ENCODE measurements at places on chromosomes 2 and 18.

- H3K36me3 ChIP-seq, result no peaks in the 10 kb centered on the region
- no peaks in the 10 kb centered on the region for H3K4me1 ChIP-seq
- H3K4me3 ChIP-seq, result no peak overlapping the region
- DNase-seq, result no peak
- H3K27me3 ChIP-seq, result no peaks in the 10 kb centered on the region
Observed at GRCh38 chr2:109372614-109373013, 241.2 kb downstream of the SEPTIN10 start.

DNA sequence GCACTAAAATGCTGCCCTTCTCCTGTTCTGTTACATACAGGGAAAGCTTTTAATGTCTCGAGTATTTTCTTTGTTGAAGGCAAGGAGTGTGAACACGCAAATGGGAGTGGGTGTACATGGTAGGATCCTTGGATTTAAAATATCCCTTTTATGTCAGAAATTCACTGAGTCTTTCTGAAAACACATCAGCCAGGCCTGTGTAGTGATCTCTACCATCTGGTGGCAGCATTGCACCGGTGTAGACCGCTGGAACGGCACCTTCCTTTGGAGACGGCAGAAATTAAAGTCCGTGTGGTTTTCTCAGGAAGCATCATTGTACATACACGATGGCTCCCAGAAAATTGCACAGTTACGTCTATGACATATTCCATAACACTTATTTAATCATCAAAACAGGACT is 515.8 kb downstream of the GALR1 start:
- no peak overlapping the region for H3K27ac ChIP-seq
- no peaks in the 10 kb centered on the region for H3K36me3 ChIP-seq
- H3K4me1 ChIP-seq, result no peaks in the 10 kb centered on the region
- no peak for DNase-seq
- H3K4me3 ChIP-seq, result no peak overlapping the region

DNA sequence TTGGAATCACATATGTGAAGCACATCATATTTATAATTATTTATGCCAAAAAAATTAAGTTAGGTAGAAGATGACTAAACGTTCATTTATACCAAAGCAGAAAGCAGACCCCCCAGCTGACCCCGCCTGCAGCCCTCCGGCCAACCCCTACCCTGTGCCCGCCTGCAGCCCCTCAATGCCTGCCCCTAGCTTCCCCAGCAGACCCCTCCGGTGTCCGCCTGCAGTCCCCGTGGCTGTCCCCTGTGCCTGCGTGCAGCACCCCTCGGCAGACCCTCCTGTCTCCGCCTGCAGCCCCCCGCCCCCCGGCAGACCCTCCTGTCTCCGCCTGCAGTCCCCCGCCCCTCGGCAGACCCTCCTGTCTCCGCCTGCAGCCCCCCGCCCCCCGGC is 136.2 kb downstream of the NFATC1 start:
- no peaks in the 10 kb centered on the region for H3K4me1 ChIP-seq
- H3K27ac ChIP-seq, result no peak overlapping the region
- no peak overlapping the region for H3K4me3 ChIP-seq
- peak; percentile 19 for DNase-seq
- no peaks in the 10 kb centered on the region for H3K36me3 ChIP-seq

GRCh38 chr2:168910330-168910729 is 9.2 kb downstream of the G6PC2 start:
- H3K36me3 ChIP-seq, result no peaks in the 10 kb centered on the region
- peaks cover 2% of the 10 kb centered on the region for H3K4me1 ChIP-seq
- no peak for DNase-seq
- no peaks in the 10 kb centered on the region for H3K27me3 ChIP-seq
- no peak overlapping the region for H3K27ac ChIP-seq

DNA sequence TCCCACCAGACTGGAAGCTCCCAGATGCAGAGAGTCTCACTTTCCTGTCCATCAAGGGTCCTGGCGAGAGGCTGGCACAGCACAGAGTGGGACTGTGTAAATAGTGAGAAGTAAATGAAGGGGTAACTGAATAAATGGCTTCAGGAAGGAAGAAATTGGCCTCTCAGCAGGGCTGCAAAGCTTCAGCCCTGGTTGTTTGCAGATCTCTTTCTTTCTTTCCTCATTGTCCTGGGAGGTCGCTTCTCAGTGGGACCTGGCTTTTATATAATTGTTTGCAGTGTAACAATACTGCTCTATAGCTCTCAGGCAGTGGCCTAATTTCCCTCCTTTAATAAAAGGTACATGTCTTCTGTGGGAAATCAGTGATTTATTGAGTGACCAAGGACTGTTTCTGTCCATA is 74.9 kb upstream of the GPR45 start:
- H3K27me3 ChIP-seq, result no peaks in the 10 kb centered on the region
- DNase-seq, result no peak
- no peak overlapping the region for H3K27ac ChIP-seq
- no peak overlapping the region for H3K4me3 ChIP-seq
- no peaks in the 10 kb centered on the region for H3K4me1 ChIP-seq

DNA sequence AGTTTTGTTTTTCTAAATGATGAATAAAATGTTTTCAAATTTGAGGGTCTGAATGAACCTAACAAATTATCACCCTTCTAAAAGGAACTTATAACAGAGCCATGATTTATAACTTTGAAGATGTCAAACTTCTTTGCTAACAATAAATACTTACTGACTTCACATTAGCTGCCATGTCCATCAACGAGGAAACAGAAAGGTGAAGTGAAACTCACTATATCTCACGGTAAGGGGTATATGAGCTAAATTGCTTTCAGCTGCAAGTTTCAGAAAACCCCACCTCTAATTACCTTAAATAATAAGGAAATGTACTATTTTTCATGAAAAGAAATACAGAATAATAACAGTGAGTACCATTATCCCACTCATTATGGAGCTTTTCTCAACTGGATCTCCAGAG is 350.8 kb upstream of the NT5C1B start:
- no peak overlapping the region for H3K4me3 ChIP-seq
- DNase-seq, result no peak
- no peak overlapping the region for H3K27ac ChIP-seq

GRCh38 chr2:238127165-238128060 is 11.1 kb upstream of the KLHL30 start:
- H3K4me1 ChIP-seq, result peaks cover 6% of the 10 kb centered on the region
- H3K4me3 ChIP-seq, result no peak overlapping the region
- no peaks in the 10 kb centered on the region for H3K27me3 ChIP-seq
- H3K36me3 ChIP-seq, result no peaks in the 10 kb centered on the region

- no peak overlapping the region for H3K27ac ChIP-seq
- H3K27me3 ChIP-seq, result no peaks in the 10 kb centered on the region
- DNase-seq, result no peak
- no peak overlapping the region for H3K4me3 ChIP-seq
- H3K36me3 ChIP-seq, result no peaks in the 10 kb centered on the region
Observed at GRCh38 chr2:37080266-37080665, 3.9 kb downstream of the HEATR5B start.

DNA sequence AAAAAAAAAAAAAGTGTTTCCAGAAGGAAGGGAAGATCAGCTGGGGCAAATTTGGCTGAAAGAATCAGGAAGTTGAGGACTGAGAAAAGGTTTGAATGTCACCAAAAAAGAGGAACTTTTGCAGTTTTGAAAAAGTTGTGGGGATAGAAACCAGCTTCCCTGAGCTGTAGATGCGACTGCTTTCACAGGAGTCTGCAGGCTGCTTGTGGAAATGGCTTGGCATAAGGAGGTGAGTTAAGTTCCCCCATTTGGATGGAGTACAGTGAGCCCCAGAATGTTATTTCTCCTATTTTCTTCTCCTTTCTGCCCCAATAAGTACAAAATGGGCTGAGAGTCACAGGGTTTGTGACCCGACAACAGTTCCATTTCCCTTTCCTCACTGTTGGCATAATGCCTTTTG is 16.5 kb upstream of the ME2 start:
- H3K36me3 ChIP-seq, result no peaks in the 10 kb centered on the region
- no peak overlapping the region for H3K4me3 ChIP-seq
- H3K27ac ChIP-seq, result no peak overlapping the region
- H3K27me3 ChIP-seq, result no peaks in the 10 kb centered on the region

DNA sequence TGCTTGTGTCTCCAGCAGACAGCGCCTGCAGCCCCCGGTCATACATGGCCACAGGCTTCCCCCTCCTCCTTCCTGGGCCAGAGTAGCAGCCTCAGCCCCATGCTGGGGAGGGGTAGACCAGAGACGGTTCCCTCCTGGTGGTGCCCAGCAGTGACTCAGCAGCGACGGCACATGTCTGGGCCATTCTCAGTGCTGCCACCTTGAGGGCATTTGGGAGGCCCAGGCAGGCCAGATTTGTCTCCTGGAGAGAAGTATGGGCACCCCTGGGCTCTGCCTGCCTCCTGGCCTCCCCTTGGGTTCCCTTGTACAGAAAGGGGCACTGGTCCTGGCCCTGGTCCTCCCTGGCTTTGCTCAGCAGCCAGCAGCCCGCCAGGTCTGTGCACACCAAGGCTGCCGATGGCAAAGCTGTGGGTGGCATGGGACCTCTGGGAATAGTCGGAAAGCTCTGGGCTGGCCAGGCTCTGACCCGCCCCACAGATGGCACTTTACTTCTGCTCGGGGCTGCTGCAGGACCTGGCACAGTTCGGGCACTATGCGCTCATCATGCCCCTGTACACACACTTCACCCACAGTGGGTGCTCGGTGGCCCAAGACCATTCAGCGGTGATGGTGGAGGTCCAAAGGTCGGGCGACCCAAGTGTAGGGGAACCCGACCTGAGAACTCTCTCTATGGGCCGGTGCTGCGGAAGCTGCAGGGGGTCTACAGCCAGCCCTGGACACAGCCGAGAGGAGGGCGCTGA is 11.4 kb upstream of the ALPI start:
- H3K4me1 ChIP-seq, result peaks cover 3% of the 10 kb centered on the region
- no peaks in the 10 kb centered on the region for H3K27me3 ChIP-seq
- H3K27ac ChIP-seq, result no peak overlapping the region
- DNase-seq, result no peak
- H3K36me3 ChIP-seq, result no peaks in the 10 kb centered on the region
- H3K4me3 ChIP-seq, result no peak overlapping the region

- no peak overlapping the region for H3K27ac ChIP-seq
- H3K4me1 ChIP-seq, result no peaks in the 10 kb centered on the region
- no peaks in the 10 kb centered on the region for H3K36me3 ChIP-seq
- DNase-seq, result no peak
- H3K27me3 ChIP-seq, result no peaks in the 10 kb centered on the region
- no peak overlapping the region for H3K4me3 ChIP-seq
Observed at GRCh38 chr2:149132901-149133300, 94.4 kb downstream of the LYPD6B start.

DNA sequence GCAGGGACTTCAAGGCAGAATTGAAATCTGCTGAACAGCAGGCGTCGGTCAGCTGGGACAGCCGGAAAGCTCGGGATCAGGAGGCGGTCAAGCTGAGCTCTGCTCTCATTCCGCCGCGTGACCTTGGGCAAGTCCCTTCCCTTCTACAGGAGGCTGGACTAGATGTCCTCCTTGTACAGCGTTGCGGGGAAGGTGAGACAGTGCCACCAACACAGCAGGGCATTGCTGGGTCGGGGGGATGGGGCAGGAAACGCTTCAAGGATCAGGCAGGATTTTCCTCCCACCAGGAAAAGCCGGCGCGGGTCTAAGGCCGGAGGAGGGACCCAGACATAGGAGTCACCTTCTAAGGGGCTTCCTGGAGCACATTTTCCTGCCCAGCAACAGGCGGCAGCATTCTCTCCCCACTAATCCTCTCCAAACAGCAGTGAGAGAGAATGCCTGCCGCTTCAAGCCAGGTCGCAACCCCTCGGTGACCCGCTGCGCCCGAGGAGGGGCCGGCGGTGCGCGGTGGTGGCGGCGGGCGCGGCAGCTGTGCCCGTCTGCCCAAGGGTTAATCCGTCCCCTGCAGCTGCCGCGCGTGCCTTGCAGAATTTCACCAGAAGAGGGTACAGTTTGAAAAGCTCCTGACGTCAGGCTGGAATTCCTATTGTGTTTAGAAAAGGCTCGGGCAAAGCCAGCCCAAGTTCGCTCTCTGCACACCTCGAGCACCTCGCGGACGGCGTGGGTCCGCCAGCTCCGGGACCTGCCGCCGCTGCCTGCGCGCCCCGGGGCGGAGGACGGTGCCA is at the start of gene KCNF1:
Gene KCNF1 (plus strand): TSS at position 644 of the 785 bp plus-strand sequence. CDS start 493 bp downstream, outside the sequence.
- H3K27ac ChIP-seq, result no peak within 1 kb of the TSS
- no peak within 1 kb of the TSS for H3K4me3 ChIP-seq
- DNase-seq, result no peak
- H3K36me3 ChIP-seq, result no peaks in the 10 kb centered on the region
- H3K27me3 ChIP-seq, result no peaks in the 10 kb centered on the region
- no peaks in the 10 kb centered on the region for H3K4me1 ChIP-seq

DNA sequence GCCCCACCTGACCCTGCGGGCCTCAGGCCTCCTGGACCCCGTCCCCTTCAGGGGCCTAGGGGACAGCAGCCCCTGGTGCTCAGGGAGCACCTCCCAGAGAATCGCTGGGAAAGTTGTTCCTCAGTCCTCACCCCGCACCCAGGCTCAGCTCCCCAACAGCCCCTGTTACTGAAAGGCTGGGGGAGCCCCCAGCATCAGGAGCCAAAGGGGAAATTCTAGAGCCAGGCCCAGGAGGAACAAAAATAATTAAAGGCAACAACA is 76.0 kb downstream of the MEX3C start:
- H3K27ac ChIP-seq, result no peak overlapping the region
- H3K27me3 ChIP-seq, result no peaks in the 10 kb centered on the region
- H3K36me3 ChIP-seq, result no peaks in the 10 kb centered on the region
- H3K4me1 ChIP-seq, result no peaks in the 10 kb centered on the region

GRCh38 chr2:128817171-128817570 is 498.5 kb upstream of the HS6ST1 start:
- H3K4me1 ChIP-seq, result peaks cover 1% of the 10 kb centered on the region
- H3K27ac ChIP-seq, result no peak overlapping the region
- no peaks in the 10 kb centered on the region for H3K36me3 ChIP-seq
- no peaks in the 10 kb centered on the region for H3K27me3 ChIP-seq
- H3K4me3 ChIP-seq, result no peak overlapping the region

DNA sequence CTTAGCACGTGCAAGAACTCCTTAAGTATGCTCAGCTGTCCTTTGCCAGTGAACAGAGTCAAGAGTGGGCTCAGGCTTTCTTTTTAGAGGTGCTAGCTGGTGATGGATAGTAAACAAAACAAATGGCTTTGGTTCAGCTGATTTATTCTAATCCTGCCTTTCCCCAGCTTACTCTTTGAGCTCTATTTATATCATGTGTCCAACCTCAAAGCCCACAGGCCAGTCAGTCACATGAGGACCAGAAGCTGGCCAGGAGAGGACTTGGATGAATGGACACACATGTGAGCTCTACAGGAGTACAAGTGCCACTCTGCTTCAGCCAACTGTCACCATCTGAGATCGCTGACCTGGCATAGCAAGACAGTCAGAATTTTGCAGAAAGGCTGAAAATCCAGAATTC is 59.4 kb downstream of the STK39 start:
- H3K27ac ChIP-seq, result no peak overlapping the region
- H3K4me3 ChIP-seq, result no peak overlapping the region
- H3K4me1 ChIP-seq, result peaks cover 9% of the 10 kb centered on the region
- DNase-seq, result no peak

DNA sequence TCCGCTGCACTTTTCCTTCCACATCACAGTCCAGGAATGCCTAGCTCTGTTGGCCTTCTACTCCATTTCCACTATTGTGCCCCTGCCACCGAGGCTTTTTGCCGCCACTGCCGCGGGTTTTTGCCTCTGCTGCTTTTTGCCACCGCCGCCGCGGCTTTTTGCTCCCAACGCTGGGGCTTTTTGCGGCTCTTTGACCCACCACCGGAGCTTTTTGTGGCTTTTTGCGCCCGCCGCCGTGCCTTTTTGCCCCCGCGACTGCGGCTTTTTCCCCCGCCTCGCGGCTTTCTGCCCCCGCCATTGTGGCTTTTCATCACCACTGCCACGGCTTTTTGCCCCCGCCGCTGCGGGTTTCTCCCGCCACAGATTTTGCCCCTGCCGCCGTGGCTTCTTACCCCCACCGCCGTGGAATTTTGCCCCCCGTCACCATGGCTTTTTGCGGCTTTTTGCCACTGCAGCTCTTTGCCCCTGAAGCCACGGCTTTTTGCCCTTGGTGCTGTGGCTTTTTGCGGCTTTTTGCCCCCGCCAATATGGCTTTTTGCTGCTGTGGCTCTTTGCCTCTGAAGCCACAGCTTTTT is 2798.7 kb upstream of the TEKT4 start:
- H3K27ac ChIP-seq, result no peak overlapping the region
- no peaks in the 10 kb centered on the region for H3K36me3 ChIP-seq
- H3K4me1 ChIP-seq, result no peaks in the 10 kb centered on the region
- no peaks in the 10 kb centered on the region for H3K27me3 ChIP-seq
- H3K4me3 ChIP-seq, result no peak overlapping the region

All from ovary (tissue), 10 donors.